ENCODE measurements at places on chromosomes 2 and 18. TPM values are rescaled to one million over a fixed set of nuclear protein-coding genes. Genes with fewer than 3 reads are reported as not detected.
A peak's percentile ranks its signal among the peaks of the same experiment; 100 is the strongest.

DNA sequence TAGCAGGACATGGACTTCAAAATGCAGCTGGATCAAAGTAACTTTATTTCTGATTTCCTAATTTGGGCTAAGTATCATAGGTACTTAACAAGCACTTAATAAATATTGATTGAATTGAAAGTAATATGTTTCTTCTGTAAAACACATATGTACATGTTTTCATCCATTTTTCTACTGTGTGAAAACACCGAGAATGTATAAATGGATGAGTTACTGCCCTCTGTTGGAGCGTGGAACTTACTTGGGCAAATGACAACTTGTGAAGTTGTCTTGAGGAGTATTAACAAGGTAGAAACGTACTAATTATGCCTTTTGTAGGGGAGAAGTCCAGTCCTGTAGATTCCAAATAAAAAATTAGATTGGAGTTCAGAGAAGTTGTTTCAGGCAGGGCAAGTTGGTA is 87.2 kb downstream of the PHLPP1 start:
- no peak for DNase-seq

- DNase-seq, result no peak
These were observed 309.5 kb upstream of the CCDC68 start for GRCh38 chr18:55268628-55269275.

DNA sequence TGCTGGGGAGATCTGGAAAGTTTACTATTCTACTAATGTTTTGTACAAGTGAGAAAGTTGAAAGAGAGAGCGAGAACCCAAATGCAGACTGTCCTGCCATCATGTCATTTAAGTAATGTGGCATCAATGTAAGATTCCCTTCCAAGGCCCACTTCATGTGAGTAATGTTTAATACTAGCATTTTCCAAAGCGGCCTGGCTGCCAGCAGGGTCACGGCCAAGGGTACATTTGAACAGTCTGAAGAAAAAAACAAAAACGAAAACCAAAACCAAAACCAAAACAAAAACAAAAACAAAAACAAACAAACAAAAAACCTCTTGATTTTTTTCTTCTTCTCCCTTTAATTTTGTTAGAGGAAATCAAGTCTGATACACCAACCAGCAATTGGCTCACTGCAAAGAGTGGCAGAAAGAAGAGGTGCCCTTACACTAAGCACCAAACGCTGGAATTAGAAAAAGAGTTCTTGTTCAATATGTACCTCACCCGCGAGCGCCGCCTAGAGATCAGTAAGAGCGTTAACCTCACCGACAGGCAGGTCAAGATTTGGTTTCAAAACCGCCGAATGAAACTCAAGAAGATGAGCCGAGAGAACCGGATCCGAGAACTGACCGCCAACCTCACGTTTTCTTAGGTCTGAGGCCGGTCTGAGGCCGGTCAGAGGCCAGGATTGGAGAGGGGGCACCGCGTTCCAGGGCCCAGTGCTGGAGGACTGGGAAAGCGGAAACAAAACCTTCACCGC is 2.2 kb downstream of the HOXD10 start:
- DNase-seq, result no peak

GRCh38 chr2:170361090-170361936 is 183.4 kb downstream of the MYO3B start:
- DNase-seq, result peak; percentile 43

DNA sequence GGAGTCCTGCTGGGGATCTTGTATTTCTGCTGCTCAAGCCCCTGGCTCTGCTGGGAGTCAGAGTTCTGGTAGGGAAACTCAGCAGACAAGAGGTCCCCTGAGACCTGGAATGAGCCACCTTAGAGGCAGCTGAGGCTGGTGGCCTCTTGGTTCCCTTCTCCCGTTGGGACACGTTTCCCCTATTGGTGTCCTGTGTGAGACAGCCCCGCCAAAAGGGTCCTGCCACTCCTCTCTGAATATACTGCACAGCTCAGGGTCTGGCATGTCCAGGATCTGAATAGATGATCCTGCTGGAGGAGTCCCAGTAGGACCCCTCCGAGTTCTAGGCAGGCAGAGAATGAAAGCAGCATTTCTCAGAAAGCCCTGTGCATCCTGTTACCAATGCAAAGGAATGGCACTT is 2.0 kb upstream of the RALB start:
- no peak for DNase-seq

DNA sequence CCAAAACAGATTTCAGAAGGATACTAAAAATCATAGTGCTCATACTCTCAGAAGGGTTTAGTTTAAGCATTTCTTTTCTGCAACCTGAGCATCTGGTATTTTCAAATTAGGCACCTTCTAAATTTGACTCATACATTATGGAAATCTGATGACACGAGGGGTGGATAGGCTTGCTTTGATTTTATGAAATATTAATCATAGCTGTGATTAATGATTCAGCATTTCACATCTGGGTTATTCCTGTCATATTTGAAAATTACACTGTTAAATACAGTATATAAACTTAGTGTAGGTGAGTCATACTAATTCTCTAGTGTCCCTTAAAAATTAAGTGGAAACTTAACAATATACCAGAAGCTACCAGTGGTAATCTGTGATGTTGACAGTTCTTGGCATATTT is 47.7 kb downstream of the MRPS9 start:
- DNase-seq, result no peak

The MREG gene
- total RNA-seq, result 2.4 TPM
